HepG2 (cell line): ENCODE measurements at places on chromosomes 11 and 22. TPM values are rescaled to one million over a fixed set of nuclear protein-coding genes. Genes with fewer than 3 reads are reported as not detected.

DNA sequence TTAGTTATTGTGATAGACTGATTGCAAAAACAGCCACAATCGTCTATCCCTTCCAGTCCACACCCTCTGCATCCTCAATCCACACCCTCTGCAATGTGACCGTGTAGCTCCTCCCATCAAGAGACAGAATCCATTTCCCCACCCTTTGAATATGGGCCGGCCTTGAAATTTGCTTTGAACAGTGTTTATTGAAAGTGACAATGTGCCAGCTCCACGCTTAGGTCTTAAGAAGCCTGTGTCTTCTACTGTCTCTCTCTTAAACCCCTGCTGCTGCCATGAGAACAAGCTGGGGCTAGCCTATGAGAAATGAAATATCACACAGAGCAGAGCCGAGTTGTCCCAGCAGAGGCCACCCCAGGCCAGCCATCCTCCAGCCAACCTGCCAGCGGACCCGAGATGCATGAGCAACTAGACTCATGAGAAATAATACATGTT lies 22.3 kb upstream of the MICAL2 start:
- no peak for DNase-seq

DNA sequence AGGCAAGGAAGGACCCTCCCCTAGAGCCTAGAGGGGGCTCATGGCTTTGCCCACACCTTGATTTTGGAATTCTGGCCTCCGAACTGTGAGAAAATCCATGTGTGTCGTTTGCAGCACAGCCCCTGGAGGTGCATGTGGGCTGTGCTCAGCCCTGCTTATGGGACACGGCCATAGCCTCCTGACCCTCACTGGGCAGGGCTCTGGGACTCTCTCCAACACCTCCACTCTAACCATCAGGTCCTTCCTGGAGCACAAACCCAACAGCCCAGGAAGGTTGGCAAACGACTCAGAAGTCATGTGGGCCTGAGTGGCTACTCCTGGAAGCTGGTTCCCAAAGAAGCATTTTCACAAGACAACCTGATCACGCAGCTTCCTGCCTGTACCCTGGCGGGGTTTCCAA lies 144.1 kb downstream of the CTTN start:
- no peak for DNase-seq

Gene OR51I1
- not detected in 2 replicates for total RNA-seq

Gene WT1
- 0.31 and 0.38 TPM in 2 replicates for total RNA-seq

DNA sequence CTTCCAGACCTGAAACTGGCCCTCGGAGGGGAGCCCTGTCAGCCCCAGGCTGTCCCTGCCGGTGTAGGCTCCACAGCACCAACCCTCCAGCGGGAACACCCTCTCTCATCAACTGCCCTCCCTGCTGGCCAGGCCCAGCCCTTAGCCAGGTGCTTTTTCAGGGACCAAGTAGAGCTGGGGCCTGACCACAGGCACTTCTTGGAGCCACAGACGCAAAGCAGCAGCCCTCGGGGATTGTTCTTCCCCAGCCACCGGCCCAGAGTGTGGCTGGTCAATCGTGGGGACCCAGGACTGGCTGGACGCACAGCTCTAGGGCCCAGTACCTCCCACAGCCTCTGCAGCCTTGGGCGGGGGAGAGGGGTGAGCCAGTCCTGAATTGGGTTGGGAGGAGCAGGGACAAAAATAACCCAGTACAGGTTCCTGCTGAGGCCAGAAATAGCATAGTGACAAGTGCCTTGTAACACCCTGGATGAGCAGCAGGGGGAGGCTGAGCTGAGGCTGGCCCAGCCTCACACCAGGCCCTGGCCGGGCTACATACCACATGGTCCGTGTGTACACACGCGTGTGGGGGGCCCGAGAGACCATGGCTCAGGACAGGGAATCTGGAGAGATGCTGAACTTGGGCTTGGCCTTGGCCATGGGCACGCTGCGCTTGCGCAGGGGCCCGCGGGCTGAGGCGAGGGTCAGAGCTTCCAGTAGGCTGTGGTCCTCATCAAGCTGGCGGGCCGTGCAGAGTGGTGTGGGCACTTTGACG lies 2.0 kb downstream of the KCNJ11 start:
- peak; percentile 43 for DNase-seq

Gene CCDC81
- total RNA-seq: 0.15 and 0.18 TPM in 2 replicates

GRCh38 chr22:40279017-40279416 lies 67.3 kb upstream of the ADSL start:
- no peak for DNase-seq
